ENCODE measurements at places on chromosomes 4 and X. TPM values are rescaled to one million over a fixed set of nuclear protein-coding genes. Genes with fewer than 3 reads are reported as not detected.
A peak's percentile ranks its signal among the peaks of the same experiment; 100 is the strongest.

DNA sequence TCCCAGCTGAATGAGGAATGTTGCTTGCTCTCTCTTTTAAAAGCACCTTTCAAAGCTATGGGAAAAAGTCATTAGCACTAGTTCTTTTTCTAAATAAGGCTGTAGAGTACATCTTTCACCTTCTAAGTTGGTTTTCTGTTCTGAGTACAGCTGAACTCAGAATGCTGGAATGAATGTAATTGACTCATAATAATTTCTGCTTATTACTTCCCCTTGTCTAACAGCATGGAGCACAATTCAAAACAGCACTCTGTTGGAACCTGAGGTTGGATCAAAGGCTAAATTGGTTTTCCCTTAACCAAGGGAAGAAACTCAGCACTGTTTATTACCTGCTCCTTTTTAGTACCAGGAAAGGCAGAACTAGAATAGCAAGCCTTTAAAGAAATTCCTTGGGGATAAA, 33.5 kb upstream of the CYP2U1 start:
- DNase-seq: no peak

GRCh38 chr4:73376976-73377375, 27.1 kb upstream of the ALB start:
- no peak for DNase-seq

The CABS1 gene
- not detected for total RNA-seq

DNA sequence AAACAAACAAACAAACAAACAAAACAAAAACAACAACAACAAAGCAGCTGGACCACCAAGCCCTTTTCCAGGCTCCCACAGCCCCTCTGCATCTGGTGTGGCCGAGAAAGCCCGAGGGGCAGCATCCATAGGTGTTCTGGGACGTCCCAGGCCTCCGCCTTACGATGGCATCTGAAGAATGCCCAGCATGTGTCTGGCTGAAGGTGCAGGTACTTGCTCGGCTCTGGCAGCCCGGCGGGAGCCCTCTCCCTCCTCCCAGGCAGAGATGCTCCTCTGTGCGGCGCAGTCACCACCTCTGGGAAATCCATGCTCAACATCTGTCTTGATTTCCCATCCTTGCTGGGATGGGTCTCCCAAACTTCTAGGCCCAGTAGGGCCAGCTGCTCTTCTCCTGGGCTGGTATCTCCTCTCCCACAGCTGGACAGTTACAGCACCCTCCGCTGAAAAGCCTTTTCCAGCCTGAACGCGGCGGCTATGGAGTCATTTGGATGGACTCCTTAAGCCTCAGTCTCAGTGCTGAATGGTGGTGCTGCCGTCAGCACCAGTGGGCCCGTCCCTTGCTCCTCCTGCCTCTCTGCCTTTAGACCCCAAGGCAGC, 4.3 kb downstream of the PSAPL1 start:
- peak; percentile 22 for DNase-seq

GRCh38 chrX:39689376-39690104, 408.2 kb downstream of the BCOR start:
- DNase-seq: no peak

DNA sequence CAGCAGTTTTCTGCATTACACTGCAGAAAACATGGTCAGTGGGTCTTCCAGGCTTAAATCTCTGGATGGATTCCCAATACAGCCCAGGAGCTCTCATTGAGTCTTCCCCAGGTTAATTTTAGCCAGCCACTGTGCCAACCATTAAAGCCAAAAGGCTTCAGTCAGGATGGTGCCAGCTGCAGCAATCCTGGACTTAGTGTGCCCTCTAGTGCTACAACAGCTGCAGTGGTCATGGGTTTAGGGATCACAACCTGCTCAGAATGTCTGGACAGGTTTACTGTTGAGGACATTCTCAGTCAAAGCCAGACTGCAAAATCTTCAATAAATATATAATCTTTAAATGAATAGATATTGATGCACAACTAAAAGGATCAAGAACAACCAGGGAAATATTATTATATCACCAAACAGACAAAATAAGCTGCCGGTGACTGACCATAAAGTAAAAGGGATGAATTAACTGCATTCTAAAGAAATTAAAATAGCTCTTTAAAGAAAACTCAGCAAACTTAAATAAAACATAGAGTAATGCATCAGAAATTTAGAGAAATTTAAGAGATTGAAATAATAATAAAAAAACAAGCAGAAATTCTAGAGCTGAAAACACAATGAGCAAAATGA, 639.9 kb downstream of the SPOCK3 start:
- peak; percentile 70 for DNase-seq

- DNase-seq: no peak
Measured at GRCh38 chr4:69833251-69833650, 26.7 kb downstream of the SULT1E1 start.

- DNase-seq: no peak
Measured at GRCh38 chr4:47534772-47535171, 49.7 kb downstream of the ATP10D start.

GRCh38 chr4:83716874-83717273, 181.0 kb downstream of the GPAT3 start:
- no peak for DNase-seq

The TMPRSS11A gene
- not detected for total RNA-seq

GRCh38 chr4:128162434-128162833, 101.3 kb downstream of the LARP1B start:
- peak; percentile 13 for DNase-seq

GRCh38 chr4:55397520-55398321, 2.0 kb downstream of the TMEM165 start:
- DNase-seq: no peak

GRCh38 chrX:154599531-154599930, 14.6 kb downstream of the CTAG1A start:
- no peak for DNase-seq

The PRRG1 gene
- total RNA-seq: 18.0 TPM

GRCh38 chrX:40282946-40283660, 185.3 kb upstream of the BCOR start:
- no peak for DNase-seq

The LRP2BP gene
- total RNA-seq: 0.34 TPM

GRCh38 chrX:153736071-153736820, 11.6 kb downstream of the ABCD1 start:
- DNase-seq: no peak

DNA sequence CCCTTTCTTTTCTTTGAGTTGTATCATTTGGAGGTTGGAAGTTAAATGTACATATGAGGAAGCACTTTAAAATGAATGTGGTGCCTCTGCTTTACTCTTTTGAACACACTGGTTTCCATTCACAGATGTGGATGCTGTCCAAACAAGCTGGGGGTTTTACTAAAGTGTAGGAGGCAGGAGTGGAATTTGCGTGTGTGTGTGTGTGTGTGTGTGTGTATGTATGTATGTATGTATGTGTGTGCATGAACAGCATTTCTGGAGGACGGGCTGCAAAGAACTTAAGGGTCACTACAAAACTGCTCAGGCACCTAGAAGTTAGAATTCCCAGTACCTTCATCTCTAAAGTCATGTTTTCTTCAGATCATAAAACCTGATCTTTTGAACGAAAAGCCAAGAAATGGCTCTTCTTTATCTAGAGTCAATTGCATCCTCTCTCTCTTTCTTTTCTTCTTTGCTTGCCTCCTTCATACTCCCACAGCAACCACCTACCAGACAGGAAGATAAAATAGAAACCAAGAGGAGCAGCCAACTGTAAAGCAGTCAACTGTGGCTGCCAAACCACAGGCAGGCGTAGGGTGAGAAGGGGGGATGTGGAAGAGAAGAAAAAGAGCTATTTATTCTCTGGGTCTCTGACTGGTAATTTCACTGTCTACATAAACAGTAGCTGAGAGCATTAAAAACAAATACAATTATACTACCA, 177.0 kb upstream of the RASGEF1B start:
- DNase-seq: no peak

All from A172 (cell line).